ENCODE measurements at places on chromosomes 7 and 10.

DNA sequence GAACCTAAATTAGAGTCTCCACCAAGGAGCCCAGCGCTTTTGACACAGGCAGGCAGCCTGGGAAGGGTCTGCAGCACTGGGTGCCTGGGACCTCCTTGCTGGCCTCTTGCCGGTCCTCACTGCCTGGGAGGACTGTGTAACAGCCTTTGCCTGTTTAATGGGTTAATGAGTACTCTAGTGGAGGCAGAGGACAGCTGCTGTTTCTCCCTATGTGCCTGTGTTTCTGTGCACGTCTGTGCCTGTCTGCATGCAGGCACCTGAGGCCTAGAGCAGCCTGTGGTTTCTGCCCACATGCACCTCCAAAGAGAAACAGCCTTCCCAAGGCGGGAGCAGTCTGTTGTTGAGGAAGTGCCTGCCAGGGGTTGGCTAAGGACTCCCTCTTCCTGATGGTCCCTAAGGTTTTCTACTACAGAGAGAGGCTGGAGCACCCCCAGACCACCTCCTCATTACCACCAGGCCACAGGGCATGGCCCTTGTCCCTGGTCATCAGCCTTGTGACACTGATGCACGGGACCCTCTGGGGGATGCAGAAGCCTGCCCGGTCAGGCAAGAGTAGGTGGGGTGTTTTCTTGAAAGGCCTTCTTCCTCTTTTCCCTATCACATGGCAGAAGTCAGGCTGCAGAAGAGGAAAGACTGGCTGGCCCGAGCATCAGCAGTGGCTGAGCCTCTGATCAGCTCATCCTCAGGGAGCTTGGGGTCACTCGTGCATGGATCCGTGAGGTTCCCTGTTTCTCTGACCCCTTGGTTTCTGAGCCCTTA, 14.2 kb downstream of the SLC29A3 start:
- no peak for DNase-seq

DNA sequence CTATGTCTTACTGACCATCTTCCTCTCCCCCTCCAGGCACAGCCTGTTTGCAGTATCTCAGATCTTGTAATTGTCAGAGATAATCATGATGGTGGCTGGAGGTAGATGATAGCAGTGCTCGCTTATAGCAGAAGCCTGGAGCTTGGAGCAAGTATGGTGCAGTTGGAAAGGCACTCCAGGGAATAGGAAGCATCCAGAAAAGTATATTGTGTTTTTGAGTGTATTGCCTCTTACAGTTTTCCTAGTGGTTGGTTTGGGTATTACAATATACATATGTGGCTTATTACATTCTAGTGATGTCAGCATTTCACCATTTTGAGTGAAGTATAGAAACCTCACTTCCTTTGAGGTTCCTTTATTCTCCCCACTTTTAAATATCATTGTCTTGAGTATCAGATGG, 101.5 kb downstream of the STK31 start:
- no peak for DNase-seq

- DNase-seq = peak; percentile 57
Observed at GRCh38 chr10:12484002-12484918, 134.9 kb downstream of the CAMK1D start.

DNA sequence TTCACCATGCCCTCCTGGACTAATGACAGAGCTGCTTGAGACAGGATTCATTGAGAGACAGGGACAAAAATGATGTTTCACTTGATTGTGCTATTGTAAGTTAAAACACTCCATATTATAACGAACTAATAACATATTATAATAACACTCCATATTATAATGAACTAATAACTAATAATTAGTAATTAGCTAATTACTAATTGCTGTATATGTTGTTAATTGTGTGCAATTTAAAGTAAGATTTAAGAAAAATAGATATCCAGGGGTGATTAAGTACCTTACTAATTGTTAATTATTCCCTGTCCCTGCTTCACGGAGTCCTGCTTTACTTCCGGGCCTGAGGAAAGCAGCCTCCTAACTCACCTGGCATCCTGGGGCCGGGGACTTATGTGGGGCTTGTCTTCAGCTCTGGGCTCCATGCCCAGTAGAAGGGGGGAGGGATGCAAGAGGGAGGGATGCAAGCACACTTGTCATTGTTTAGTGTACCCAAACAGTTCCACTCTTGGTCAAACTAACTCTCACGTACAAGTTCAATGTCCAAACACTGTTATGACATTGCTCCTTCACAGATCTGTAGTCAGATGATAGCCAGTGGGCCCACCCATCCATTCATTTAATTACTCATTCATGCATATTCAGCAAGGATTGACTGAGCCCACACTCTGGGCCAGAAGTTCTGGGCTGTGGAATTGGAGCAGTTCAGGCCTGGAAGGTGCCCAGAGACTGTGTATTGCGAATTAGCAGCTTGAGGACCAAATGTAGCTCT, 53.8 kb downstream of the COL13A1 start:
- no peak for DNase-seq

DNA sequence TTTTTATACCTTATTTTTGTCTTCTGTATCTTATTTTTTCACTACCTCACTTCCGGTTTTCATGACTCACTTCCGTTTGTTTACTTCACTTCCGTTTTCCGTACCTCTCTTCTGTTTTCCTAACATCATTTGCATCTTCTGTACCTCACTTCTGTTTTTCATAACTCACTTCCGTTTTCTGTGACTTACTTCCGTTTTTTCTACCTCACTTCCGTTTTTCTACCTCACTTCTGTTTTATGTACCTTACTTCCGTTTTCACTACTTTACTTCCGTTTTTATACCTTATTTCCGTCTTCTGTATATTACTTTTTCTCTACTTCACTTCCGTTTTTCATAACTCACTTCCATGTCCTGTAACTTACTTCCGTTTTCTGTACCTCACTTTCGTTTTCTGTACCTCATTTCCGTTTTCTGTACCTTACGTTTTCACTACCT, 492.5 kb upstream of the AKR1E2 start:
- DNase-seq = no peak

GRCh38 chr7:75623390-75624133, 115.2 kb downstream of the HIP1 start:
- DNase-seq = no peak

DNA sequence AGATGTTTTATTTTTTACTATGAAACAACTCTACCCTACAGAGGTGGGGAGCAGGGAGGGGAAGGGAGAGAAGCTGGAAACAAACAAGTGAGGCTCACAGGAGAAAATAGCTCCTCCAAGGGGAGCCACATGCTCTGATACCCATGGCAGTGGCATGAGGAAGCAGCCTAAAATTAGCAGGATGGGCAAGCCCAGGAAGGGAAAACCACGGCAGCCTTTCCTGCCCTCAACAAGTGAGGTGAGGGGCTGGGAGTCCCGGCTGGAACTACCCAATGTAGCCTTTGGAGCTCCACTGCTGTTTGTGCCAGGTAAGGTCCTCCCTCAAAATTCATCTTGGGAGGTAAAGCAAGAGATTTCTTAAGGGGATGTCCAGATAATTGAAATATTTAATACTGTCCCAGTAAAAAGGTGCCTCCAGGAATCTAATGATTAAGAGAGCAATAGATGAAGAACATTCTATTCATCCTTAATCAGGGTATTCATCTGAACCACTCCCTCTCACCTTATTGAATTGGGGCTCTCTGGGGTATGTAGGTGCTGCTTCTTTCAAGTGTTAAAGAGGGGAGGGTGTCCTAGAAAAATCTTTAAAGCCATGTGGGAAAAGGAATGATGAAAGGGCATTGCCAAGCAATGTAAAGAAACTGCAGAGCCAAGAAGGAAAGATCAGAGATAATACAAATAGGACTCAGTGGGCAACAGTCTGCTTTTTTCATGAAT, 12.8 kb upstream of the HERC4 start:
- DNase-seq = no peak

- DNase-seq = no peak
Observed at GRCh38 chr10:14409247-14409646, 78.5 kb upstream of the FRMD4A start.

Data from left colon (tissue), 2 donors.